GM04504 (cell line): ENCODE measurements at places on chromosomes 7 and 10.

DNA sequence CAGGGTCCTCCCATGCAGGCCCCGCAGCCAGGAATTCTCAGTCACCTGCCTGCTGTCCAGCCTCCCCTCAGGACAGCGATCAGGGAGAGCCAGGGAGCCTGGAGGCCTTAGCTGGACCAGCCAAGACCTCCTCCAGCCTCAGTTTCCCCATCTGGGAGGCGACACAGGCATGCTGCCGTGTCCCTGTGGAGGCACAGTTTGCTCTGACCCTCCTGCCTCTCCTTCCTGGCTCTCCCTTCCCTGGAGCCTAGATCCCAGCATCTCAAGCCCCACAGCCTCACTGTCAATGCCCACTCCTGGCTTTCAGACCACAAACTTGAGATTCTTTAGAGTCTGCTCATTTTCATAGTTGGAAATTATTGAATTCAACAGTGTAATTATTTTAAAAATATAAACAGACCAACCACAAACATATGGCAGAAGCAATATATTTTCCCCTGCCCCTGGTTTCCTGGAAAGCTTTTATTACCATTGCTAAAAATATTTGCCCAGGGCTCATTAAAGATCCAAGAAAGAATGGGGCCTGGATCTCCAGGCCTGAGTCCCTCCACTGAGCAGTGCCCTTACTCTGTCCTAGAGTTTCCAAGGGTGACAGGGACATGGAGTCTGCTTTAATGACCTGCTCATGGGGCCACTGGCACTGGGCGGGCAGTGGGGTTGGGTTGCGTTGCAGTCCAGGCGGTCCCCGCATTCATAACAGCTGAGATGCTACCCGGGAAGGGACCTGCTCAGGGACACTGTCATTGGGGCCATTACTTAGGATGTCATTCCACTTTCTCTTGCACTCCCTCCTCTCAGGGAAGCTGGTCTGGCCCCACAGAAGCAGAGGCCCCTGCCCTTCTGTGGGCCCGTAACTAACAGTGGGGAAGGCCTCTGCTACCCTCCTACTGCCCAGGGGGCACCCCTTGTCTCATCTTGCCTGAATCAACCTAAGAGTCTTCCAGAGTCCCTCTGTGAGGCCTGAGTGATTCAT, 81.6 kb upstream of the CHST15 start:
- no peak for DNase-seq

- DNase-seq, result no peak
Observed at GRCh38 chr10:93226619-93227018, 152.9 kb downstream of the CYP26A1 start.

DNA sequence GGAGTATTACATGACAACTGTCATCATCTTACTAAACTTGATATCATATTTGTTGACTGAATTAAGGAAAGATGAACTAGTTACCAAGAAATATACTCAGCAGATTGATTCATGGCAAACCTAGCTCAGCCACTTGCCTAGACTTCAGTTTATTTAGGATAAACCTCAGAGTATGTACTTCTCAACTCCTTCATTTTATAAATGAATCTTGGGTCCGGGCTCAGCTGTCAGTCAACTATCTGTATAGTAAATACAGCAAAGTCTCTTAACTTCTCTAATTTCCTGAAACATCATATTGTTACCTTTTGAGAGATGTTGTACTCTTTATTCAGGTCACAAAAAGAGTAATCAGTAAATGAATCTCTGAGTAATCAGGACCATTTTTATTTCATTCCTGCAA, 211.0 kb upstream of the KLF14 start:
- DNase-seq, result no peak

- DNase-seq, result no peak
Observed at GRCh38 chr10:7544203-7544602, 122.6 kb downstream of the ITIH5 start.

DNA sequence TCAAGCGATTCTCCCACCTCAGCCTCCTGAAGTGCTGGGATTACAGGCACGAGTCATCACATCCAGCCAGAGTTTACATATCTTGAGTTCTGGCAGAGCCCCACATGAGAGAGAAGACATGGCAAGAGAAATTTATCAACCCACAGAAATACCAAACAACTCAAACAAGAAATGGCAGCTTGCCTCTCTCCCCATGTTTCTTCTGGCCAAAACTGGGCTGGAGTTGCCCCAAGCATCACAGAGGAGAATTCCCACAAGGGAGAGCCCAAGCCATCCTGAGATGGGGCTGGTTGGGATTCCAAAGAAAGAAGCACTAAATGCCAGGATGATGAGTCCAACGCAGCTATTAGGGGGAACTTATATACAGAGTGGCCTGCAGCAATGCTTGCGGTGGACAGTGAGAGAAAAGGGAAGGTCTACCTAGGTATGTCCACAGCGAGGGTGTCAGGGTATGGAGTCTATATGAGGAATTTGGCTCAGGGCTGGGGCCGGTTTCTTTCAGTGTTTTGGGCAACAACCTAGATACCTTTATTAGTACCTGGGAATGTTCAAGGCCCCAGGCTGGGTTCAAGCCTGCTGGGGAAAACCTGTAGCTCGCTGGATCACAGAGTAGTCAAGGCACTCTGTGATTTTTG, 14.5 kb upstream of the PAX4 start:
- peak; percentile 71 for DNase-seq

- DNase-seq, result no peak
Observed at GRCh38 chr10:3295582-3296151, 123.1 kb upstream of the PITRM1 start.

GRCh38 chr10:18254086-18254485, 113.9 kb downstream of the CACNB2 start:
- no peak for DNase-seq

DNA sequence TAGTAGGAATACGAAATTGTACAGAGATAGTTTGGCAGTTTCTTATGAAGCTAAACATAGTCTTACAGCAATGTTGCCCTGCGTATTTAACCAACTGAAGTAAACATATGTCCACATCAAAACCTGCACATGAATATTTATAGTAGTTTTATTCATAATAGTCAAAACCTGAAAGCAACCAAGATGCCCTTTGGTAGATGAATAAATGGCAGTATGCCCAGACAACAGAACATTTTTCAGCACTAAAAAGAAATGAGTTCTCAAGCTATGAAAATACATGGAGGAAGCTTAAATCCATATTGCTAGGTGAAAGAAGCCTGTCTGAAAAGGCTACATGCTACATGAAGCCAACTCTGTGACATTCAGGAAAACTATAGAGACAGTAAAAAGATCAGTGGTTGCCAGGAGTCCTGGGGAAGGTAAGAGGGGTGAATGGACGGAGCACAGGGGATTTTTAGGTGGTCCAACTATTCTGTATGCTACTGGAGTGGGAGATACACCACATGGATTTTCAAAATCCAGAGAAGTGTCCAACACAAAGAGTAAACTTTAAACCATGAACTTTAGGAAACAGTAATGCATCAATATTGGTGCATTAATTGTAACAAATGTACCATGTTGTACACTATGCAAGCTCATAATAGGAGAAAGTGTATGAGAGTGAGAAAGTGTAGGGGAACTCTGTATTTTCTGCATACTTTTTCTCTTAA, 17.6 kb downstream of the GPRIN2 start:
- DNase-seq, result no peak

- no peak for DNase-seq
Observed at GRCh38 chr10:80497187-80498077, 40.3 kb upstream of the SH2D4B start.

DNA sequence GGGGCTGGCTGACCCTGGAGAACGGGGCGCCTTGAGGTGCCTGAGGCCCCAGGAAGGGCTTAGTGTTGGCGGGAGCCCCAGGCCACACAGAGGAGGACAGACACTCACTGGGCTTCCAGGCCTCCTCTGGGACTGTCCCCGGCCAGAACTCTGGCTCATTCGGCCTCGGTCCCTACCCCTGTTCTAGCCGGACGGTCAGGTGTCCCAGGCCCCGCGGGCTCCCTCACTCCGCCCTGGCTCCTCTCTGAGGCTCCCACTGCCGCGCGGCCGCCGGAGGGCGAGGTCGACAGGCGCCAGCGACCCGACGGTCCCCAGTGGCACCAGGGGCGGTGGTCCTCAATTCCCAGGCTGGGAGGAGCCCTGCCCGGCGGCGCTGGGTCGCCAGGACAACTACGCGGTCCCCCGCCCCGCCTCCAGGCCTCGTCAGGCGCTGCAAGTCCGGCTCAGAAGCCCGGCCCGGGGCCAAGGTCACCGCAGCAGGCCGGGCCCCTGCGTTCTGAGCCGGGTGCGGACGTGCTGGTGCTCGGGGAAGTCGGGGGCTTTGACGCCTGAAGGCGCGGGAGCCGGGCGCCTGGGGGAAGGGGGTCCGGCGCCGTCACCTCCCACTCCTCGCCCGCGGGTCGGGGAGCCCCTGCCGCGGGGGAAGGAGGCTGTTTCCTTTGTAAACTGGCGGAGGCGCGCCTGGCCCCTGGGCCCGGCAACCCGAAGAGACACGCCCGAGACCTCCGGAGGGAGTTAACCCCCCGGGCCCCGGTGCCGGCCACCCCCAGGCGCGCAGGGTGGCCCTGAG, 1.1 kb upstream of the PWWP2B start:
- no peak for DNase-seq

- no peak for DNase-seq
Observed at GRCh38 chr10:101536800-101537199, 51.3 kb downstream of the POLL start.

GRCh38 chr10:109937460-109938065, 14.3 kb upstream of the XPNPEP1 start:
- no peak for DNase-seq

GRCh38 chr7:67100956-67101361, 104.3 kb downstream of the TYW1 start:
- no peak for DNase-seq

- no peak for DNase-seq
Observed at GRCh38 chr10:72981882-72982529, 27.4 kb upstream of the PLA2G12B start.

DNA sequence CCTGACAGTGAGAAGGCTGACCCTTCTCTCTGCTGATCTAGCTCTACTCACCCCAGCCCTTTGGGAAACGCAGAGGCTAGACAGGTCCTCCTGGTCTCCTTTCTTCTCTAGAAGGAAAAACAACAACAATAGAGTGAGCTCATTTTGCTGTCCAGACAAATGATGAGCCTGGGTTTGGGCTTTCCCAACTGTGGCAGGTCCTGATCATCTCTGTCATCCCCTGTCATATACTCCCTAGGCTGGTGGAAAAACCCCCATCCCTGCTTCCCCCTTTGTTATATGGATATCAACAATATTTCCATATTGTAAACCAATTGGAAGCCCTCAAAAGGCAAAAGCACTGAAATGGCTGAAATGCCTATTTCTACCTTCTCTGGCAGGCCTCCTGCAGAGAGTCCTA, 9.2 kb upstream of the DDIT4 start:
- no peak for DNase-seq

- no peak for DNase-seq
Observed at GRCh38 chr10:133438711-133439273, 14.4 kb upstream of the SPRN start.

DNA sequence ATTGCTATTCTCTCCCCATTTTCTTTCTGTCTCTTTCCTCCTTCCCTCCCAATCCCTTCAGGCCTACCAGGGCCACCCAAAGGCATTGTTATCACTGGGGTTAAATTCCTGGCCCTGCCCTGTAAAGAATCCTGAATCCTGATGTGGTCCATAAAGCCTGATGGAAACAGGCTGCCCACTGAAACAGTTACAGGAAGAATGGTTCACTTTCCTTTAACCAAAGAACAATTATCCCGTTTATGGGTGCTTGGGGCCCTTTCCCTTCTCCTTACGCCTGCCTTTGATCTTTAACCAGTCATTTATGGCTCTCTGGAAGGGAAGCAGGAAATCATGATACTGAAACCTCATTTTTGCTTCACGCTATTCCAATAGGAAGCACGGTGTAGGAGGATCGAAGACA, 273.1 kb upstream of the NEBL start:
- no peak for DNase-seq

- no peak for DNase-seq
Observed at GRCh38 chr10:12980102-12980661, 21.3 kb downstream of the CCDC3 start.

DNA sequence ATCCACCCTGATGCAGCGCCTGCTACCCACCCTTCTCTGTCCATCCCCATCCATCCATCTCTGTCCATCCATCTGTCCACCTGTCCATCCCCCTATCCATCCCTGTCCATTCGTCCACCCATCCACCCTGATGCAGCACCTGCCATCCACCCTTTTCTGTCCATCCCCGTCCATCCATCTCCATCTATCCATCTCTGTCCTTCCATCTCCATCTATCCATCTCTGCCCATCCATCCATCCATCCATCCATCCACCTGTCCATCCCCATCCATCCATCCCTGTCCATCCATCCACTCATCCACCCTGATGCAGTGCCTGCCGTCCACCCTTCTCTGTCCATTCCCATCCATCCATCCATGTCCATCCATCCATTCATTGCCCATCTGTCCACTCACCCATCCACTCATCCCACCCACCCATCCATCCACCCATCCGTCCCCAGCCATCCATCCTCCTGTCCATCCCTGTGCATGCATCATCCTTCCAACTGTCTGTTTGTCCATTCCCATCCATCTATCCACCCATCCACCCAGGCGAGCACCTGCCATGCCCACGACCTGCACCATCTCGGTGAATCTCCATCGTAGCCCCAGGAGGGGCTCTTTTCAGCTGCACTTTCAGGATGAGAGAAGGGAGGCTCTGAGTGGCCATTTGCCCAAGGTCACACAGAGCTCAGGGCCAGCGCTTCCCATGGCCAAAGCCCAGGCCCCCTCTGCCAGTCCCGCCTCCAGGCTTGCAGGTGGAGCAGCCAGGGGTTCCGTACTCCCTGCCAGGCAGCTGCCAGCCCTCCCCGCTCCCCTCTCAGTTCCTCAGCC, 137.4 kb downstream of the LHPP start:
- no peak for DNase-seq

- DNase-seq, result no peak
Observed at GRCh38 chr7:122413339-122413738, 108.8 kb upstream of the FEZF1 start.

- no peak for DNase-seq
Observed at GRCh38 chr7:151472644-151473380, 32.9 kb upstream of the CRYGN start.

GRCh38 chr7:128812514-128813168, 17.6 kb upstream of the FLNC start:
- no peak for DNase-seq

GRCh38 chr7:95687759-95688343, 84.5 kb upstream of the DYNC1I1 start:
- DNase-seq, result no peak

DNA sequence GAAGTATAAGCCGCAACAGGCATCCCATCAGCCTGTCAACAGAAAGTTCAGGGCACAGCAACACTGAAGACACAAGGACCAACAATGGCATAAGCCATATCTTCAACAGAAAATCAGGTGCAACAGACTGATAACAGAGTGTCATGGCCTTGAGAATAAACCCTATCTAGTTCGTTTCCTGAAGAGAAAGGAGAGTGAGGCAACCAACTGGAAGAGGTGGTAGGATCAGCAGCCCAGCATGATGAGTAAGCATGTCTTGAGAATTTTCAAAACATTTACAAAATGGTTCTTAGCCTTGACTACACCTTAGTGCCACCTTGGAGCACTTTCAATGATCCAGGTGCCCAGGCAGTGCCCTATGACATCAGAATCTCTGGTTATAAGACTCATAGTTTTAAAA, 290.2 kb upstream of the SEMA3C start:
- no peak for DNase-seq
